ENCODE measurements at places on chromosomes 16 and 17.

DNA sequence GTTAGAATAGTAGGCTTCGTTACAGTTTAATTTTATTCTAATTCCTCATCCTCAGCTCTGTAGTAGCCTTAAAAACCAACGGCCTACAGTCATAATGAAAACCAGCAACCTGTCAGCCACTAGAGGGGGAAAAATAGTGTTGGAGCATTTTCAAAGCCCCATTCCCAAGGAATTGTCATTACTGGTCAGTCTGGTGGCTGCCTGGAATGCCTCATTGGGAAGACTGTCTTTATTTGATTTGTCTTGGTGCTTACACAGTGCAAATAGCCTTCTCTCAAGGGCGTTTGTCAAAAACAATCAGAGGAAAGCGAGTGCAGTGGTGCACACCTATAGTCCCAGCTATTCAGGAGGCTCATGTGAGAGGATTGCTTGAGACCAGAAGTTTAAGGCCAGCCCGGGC, 4.7 kb downstream of the LPCAT2 start:
- H3K36me3 ChIP-seq, result peaks cover 55% of the 10 kb centered on the region
- peaks cover 12% of the 10 kb centered on the region for H3K4me1 ChIP-seq
- DNase-seq, result no peak
- no peak overlapping the region for H3K4me3 ChIP-seq
- H3K27me3 ChIP-seq, result no peaks in the 10 kb centered on the region

DNA sequence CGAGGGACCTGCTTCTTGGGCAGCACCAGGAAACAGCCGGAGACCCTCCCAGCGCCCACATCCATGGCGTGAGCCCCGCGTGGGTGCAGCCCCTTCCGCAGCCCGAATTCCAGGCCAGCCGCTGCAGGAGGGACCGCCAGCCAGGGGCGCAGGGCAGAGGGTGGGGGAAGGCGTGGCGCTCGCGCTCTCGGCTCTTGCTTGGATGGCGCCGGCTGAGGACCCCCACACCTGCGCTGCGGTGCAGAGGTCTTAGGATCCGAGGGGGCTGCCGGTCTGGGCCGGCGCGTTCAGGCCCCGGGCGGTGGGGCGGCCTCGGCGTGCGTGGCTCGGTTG, 28.8 kb downstream of the ACTG1 start:
- H3K27me3 ChIP-seq, result peaks cover 20% of the 10 kb centered on the region
- H3K27ac ChIP-seq, result no peak overlapping the region
- no peaks in the 10 kb centered on the region for H3K36me3 ChIP-seq
- DNase-seq, result no peak
- H3K4me3 ChIP-seq, result peak overlapping the region; percentile 56
- peaks cover 19% of the 10 kb centered on the region for H3K4me1 ChIP-seq

- no peak overlapping the region for H3K27ac ChIP-seq
- peaks cover 10% of the 10 kb centered on the region for H3K4me1 ChIP-seq
- no peak overlapping the region for H3K4me3 ChIP-seq
- H3K27me3 ChIP-seq, result no peaks in the 10 kb centered on the region
These were observed 197.9 kb upstream of the CDH11 start for GRCh38 chr16:65319621-65320231.

DNA sequence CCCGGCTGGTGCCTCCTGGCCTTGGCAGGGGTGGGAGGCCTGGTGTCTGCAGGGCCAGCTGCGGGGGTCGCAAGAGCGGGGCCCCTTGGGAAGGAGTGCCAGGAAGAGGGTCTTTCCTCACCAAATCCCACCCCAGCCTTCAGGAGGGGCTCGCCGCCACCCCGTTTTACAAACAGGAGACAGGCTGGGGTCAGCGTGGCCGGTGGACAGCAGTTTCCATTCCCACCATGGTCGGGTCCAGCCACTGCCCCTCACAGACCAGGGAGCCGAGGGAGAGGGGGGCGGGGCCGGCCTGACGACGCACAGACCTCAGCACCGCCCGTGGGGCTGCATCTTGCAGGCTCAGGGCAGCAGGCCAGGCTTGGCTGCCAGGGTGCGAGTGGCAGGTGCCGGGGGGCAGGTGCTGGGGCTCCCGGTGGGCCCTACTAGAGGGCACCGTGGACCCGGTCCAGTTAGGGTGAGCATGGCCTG, 7.6 kb downstream of the CBFA2T3 start:
- no peak overlapping the region for H3K27ac ChIP-seq
- no peak for DNase-seq
- H3K4me3 ChIP-seq, result no peak overlapping the region
- H3K36me3 ChIP-seq, result no peaks in the 10 kb centered on the region

DNA sequence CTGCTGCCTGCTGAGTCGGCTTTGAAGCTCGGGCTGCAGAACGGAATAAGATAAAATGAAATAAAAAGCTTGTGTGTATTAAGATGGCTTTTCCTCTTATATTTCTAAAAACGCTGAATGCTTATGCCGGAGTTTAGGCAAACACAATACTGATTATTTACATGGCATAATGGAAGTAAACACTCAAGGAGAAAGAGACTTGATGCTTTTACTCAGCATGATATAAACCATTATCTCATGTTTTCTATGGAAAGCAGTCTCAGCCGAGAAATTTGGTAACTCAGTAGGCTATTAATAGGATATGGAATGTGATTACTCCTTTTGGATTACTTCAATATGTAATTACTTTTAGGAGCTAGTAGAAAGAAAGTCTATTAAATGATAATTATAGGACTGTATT, 153.3 kb downstream of the CDH11 start:
- H3K4me3 ChIP-seq, result no peak overlapping the region
- H3K27me3 ChIP-seq, result no peaks in the 10 kb centered on the region
- H3K27ac ChIP-seq, result no peak overlapping the region
- no peaks in the 10 kb centered on the region for H3K4me1 ChIP-seq
- H3K36me3 ChIP-seq, result no peaks in the 10 kb centered on the region
